Cardiac septum (tissue), 1 donor: ENCODE measurements at places on chromosomes 7 and 10.

GRCh38 chr7:132453826-132454225 is 122.4 kb downstream of the PLXNA4 start:
- DNase-seq: no peak

DNA sequence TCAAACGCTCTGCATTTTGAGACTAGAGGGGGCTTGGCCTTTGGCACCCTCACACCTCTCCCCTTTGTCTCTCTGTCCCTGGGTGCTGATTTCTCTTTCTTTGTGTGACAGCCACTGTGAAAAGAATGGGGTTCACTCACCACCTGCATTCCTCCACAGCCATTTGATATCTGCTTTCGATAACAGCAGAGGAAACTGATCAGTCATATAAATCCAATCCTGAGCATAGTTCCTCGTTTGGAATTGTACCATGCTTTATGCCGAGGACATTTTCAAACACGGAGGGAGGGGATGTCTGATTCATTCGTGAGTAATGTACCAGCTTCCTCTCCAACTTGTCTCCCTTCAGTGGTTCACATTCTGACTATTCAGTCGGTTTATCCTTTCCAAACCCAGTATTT is 15.8 kb downstream of the MET start:
- no peak for DNase-seq

GRCh38 chr7:8433477-8434289 is at the start of gene NXPH1:
TSS of gene NXPH1 (plus strand) at chr7:8433609.
- DNase-seq: no peak

GRCh38 chr7:1853431-1853985 is 183.4 kb downstream of the ELFN1 start:
- peak; percentile 70 for DNase-seq

- no peak for DNase-seq
These were observed 2.6 kb upstream of the PRF1 start for GRCh38 chr10:70605161-70605560.

DNA sequence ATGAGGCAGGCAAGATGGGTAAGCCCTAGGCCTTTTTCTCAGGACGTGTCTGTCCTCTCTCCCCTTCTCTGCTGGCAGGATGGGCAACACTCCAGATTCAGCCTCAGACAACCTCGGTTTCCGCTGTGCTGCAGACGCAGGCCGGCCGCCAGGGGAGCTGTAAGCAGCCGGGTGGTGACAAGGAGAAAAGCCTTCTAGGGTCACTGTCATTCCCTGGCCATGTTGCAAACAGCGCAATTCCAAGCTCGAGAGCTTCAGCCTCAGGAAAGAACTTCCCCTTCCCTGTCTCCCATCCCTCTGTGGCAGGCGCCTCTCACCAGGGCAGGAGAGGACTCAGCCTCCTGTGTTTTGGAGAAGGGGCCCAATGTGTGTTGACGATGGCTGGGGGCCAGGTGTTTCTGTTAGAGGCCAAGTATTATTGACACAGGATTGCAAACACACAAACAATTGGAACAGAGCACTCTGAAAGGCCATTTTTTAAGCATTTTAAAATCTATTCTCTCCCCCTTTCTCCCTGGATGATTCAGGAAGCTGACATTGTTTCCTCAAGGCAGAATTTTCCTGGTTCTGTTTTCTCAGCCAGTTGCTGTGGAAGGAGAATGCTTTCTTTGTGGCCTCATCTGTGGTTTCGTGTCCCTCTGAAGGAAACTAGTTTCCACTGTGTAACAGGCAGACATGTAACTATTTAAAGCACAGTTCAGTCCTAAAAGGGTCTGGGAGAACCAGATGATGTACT is 13.1 kb downstream of the PHKG1 start:
- peak; percentile 91 for DNase-seq

GRCh38 chr7:133207687-133208086 is 45.2 kb upstream of the EXOC4 start:
- DNase-seq: no peak

DNA sequence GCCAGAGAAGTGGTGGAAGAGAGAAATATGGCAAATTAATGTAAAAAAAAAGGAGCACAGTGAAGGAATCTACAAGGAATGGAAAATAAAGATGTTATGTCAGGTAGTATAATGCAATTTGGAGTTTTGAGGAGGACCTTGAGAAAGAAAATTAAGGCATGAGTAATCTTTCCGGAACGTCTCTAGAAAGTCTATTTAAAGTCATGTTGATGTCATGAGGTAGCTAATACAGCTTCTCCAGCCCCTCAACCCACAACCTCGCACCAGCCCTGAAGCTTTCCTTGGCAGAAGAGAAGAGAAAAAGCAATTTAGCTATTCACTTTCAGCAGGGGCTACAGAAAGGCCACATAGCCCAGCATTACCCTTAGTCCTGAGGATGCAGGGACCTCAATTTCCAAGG is 22.5 kb downstream of the TRDMT1 start:
- no peak for DNase-seq

DNA sequence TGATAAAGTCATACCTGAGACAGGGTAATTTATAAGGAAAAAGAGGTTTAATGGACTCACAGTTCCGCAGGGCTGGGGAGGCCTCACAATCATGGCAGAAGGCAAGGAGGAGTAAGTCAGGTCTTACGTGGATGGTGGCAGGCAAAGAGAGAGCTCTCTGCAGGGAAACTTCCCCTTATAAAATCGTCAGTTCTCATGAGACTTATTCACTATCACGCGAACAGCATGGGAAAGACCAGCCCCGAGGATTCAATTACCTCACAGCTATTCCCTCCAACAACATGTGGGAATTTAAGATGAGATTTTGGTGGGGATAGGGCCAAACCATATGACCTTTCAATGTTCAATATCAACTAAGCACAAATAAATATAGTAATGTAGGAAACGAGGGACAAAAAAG is 559.4 kb upstream of the KCND2 start:
- DNase-seq: no peak

DNA sequence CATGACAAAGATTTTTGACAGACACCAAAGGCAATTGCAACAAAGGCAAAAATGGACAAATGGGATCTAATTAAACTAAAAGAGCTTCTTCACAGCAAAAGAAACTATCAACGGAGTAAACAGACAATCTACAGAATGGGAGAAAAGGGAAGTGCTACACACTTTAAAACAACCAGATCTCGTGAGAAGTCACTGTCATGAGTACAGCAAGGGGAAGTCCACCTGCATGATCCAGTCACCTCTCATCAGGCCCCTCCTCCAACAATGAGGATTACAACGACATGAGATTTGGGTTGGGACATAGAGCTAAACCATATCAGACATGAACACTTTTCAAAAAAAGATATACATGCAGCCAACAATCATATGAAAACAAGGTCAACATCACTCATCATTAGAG is 11.5 kb upstream of the PSTK start:
- DNase-seq: no peak

GRCh38 chr10:34380856-34381255 is 434.2 kb downstream of the PARD3 start:
- DNase-seq: no peak

DNA sequence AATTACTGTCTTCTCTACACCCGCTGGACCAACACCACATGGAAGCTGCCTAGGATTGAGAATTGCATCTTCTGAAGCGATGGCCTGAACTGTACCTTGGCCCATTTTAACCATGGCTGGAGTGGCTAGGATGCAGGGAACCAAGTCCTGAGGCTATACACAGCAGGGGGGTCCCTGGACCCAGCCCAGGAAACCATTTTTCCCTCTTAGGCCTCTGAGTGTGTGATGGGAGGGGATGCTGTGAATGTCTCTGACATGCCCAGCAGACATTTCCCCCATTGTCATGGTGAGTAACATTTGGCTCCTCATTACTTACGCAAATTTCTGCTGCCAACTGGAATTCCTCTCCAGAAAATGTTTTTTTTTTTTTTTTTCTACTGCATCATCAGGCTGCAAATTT is 822.7 kb downstream of the PCDH15 start:
- no peak for DNase-seq

DNA sequence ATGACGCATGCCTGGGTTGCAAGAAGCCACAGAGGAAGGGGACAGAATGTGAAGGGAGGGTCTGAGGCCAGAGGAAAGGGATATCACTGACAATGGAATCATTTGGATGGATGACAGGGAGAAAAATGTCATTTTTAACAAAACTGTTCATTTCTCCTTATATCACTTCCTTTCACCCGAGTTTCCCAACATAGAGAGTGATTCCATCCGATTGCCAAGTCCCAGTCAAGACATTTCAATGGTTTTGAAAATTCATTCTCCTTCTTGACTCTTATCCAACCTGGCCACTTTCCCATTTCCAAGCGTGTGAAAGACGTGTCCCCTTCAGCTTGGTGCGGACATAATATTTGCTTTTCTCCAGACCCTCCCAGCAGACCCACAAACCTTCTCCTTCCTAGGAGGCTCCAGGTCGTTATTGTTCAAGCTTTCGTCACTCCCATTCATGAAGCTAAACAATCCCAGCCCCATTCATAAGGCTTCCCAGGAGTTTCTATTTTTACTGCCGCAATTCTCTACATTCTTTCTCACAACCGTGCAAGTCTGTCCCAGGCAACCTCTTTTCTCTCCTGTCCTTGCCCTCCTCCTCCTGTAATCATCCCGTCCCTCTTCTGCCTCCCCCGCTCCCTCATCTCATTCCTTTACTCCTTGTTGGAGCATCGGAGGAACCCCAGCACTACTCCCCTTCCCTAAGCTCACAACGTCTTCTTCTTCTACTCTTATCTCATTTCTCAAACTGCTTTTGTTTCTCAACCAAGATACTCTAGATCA is 301.3 kb upstream of the KLF6 start:
- no peak for DNase-seq

DNA sequence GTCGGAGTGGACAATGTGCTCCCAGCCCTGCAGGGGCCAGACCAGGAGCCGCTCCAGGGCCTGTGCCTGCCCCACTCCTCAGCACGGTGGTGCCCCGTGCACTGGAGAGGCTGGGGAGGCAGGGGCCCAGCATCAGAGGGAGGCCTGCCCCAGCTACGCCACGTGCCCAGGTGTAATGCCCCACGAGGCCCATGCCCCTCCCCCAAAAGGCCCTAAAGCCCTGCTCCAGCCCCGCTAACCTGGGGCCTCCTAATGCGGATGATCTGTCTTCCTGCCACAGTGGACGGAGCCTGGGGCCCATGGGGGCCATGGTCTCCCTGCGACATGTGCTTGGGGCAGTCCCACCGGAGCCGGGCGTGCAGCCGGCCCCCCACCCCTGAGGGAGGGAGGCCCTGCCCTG is 23.7 kb upstream of the ZNF862 start:
- DNase-seq: no peak

- DNase-seq: no peak
These were observed 35.6 kb downstream of the CDH23 start for GRCh38 chr10:71432101-71432905.

GRCh38 chr7:3527496-3528124 is 226.6 kb downstream of the SDK1 start:
- DNase-seq: no peak

- no peak for DNase-seq
These were observed 58.0 kb downstream of the CALML3 start for GRCh38 chr10:5582736-5583135.

DNA sequence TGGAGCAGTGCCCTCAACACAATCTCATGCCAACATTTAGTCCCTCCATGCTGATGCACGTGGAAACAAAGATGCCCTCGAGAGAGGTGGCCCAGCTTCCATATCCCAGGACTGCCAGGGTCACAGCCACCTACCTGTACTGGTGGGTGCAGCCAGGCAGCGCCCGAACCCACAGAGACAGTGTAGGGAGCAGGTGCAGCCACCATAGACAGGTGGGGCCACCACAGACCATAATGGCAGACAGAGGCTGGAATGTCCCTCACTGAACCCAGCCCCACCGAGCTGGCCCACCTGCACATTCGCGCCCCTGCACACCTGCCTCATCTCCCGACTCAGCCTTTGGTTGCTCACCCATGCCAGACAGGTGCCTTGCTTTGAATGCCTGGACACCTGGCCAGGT is 18.3 kb upstream of the CPXM2 start:
- DNase-seq: peak; percentile 58

- no peak for DNase-seq
These were observed 1.1 kb upstream of the GIMAP1 start for GRCh38 chr7:150715293-150715692.

GRCh38 chr10:98055841-98056516 is 25.6 kb upstream of the CRTAC1 start:
- DNase-seq: no peak

DNA sequence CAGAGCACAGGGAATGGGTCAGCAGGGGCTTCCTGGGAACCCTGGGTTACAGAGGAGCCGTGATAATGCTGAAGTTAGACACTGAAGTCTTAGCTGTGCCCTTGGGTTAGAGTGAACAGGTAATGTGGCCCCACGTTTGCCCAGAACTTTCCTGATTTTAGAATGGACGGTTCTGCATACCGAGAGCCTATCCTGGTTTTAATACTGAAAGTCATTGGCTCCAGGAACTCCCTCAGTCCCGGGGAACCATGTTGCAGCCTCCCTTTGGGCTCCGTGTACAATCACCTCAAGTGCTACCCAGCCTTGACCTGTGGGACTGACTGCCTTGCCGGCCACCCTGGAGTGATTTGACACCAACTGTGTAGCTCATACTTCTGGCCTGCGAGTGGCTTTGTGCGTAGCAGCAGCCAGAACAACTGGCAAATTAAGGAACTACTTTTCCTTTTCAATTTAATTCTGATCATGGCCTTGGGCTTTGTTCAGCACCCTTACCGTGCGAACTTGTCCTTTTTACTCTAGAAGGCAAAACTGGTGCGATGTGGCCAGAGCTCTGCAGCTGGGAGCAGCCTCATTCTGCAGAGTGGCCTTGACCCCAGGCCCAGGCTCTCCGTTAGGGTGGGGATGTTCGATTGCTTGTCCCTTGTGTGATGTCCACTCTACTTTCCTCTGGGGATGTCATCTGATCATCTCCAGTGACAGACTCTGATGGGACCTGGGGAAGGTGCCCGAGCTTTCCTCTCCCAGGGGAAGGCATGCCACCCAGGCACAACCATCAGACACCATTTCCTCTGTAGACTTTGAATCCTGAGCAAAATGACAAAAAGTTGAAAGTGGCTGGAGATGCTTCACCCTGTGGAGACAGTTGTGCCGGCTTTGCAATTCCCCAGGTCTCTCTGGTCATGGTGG is 265.9 kb downstream of the GLRX3 start:
- DNase-seq: peak; percentile 65

DNA sequence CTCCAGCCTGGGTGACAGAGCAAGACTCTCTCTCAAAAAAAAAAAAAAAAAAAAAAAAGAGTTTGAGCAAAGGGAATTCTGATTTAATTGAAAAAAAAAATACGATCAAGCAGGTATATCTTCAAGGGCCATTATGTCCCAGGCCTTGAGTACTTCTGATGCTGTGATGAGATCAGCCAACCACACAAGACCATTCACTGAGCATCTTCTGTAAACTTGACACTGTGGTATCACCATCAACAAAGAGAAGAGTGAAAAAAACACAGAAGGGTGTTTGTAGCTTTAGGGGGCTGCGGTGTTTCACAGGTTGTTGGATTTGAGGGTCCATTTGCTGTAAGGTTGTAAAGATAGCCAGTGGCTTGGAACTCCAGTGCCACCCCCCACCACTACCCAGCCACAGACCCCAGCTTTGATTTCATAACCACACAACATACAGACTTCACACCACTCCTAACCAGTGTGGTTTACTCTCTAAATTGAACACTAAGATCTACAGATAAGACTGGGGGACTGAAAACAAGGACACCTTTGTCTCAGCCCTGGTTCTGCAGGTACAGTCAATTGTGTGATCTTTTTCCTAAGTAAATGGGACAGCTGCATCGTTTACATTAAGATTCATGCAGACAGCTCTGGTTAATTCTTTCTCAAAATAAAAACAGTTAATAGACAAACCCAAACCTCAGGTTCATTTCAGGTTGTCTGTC is 66.4 kb downstream of the CDC123 start:
- DNase-seq: no peak
